ENCODE measurements at places on chromosomes 13 and 19.
A peak's percentile ranks its signal among the peaks of the same experiment; 100 is the strongest.

DNA sequence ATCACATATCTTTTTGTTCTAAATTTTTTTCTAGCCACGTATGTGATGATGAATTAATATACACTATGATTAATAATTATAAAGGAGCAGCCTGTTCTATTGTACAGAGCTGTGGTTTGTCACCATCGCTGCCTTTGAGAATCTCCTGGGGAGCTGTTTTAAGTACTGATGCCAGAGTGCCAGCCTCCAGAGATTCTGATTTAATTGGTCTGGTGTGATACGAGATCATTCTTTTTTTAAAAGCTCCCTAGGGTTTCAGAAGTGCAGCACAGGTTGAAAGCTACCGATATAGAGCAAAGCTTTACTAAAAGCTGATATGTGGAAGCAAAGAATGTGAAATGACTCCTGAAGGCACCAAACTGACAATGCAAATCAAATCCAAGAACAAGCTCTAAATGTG, 314.7 kb downstream of the ITGBL1 start:
- no peak for DNase-seq

GRCh38 chr19:7874076-7874896, at the start of gene PRR36:
PRR36 (minus strand) TSS chr19:7874390; CDS start chr19:7873689, 701 bp downstream.
- no peak for DNase-seq

- DNase-seq: peak; percentile 90
Observed at GRCh38 chr19:9075064-9075949, 11.6 kb upstream of the OR1M1 start.

- no peak for DNase-seq
Observed at GRCh38 chr13:53782488-53782961, 753.9 kb downstream of the OLFM4 start.

- DNase-seq: no peak
Observed at GRCh38 chr13:96672016-96672415, 322.3 kb downstream of the OXGR1 start.

- no peak for DNase-seq
Observed at GRCh38 chr13:27868641-27869435, 51.0 kb upstream of the PDX1 start.

DNA sequence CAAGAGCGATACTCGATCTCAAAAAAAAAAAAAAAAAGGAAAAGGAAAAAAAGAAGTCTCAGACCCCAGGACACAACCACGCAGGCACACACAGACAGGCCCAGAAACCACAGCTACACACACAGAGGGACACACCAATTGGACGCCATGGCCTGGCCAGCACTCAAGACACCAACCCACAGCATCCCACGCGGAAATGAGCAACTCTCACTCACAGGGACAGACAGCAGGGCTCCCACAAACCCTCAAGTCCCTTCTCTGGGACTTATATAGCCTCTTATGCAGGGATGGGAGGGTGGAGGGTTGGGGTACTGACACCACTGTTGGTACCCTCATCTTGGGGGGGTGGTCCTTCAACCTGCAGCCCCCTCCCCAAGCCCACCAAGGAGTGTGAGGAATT, 5.9 kb downstream of the NOTCH3 start:
- no peak for DNase-seq

DNA sequence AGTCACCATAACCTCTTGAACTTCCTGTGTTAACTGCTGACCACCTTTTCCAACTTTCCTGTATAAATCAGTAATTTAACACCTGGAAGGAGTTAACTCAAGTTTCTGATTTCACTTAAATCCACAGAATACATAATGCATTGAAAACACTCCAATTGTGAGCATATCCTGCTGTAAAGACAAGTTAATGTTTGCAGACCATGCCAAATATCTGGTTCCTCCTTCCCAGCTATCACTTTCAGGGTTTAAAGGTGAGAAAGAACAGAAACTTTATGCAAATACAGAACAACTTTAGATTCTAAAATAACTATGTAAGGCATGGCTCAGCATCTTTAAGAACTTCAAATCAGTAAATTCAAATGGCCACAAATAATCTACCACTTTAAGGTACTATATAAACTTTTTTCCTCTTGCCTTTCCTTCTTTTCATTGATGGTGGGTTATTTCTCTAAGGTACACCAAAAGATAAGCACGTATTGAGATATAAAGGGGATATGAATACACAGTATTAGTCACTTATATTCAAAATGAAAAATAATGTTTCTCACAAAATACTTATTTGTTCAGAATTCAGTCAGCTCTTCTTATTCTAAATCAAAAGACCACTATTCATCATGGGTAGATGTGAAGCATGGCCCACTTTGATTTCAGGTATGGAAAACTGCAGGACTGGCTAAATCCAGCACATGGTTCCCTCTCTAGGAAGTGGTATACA, 6.6 kb upstream of the TPTE2 start:
- DNase-seq: no peak

DNA sequence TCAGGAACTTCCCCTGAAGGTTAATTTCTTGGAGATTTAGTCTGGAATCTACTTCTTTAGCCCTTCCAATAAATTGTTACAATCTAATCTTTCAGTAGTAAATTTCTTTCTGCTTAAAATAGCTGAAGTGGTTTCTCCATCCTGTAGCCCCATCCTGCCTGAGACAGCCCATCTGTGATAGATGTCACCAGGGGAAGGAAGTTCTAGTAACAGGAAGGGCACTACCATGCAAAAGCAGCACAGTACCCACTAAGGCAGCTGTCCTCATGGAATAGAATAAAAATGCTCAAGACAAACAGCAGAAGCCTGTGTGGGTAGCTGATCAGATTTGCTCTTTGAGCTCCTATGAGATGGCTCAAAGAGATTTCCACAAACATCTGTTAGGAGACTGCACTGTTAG, 1036.5 kb downstream of the SLITRK5 start:
- no peak for DNase-seq

DNA sequence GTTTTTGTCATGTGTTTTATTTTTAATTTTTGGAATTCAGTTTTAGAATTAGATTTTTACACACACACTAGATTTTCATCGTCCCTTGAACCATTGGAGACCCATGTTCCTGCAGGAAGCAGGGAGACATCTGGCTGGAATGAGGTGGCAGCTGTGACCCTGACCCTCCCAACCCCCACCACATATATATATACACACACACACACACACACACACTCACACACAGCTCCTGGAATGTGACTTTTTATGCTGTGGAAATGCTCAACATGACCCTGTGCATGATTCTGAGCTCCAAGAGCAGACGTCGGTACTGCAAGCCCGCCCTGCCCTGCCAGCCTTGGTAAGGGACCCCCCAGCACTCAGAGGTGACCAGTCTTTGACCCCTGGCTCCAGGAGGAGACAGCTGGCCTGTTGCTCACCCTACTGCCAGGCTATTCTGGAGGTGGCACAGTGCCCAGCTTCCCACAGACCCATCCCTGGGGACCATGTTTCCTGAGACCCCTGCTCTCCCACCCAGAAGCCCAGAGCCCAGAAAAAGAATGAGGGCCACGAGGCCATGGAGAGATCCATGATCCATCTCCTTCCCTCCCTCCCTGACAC, 103.2 kb upstream of the VSTM2B start:
- no peak for DNase-seq

- DNase-seq: no peak
Observed at GRCh38 chr13:53545340-53545941, 516.8 kb downstream of the OLFM4 start.

DNA sequence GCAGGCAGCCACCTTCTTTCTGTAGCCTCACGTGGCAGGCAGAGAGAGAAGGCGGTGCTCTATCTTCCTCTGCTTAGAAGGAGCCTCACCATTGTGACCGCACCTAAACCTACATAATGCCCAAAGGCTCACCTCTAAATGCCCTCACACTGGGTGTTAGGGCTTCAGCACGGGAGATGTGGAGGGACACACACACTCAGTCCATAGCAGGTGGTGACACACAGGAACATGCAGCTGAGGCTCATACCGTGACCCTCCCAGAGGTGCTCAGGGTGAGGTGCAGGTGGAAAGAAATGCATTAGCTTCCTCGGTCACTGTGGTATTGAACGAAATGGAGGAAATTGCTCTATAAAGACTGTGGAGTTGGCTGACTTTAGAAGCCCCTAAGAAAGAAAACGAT, 37.7 kb upstream of the TUBGCP3 start:
- no peak for DNase-seq

- no peak for DNase-seq
Observed at GRCh38 chr19:50349277-50350057, 16.0 kb downstream of the NAPSA start.

DNA sequence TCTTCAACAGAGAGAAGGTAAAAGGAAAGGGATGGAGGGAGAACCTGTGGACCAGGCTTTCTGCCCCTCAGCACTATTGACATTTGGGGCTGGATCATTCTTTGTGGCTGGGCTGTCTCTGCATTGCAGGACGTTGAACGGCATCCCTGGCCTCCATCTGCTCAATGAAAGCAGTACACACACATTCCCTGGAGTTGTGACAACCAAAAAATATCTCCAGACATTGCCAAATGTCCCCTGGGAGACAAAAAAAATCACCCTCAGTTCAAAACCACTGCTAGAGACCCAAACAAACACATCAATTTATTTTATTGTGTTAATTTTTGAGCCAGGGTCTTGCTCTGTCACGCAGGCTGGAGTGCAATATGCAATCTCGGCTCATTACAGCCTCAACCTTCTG, 43.3 kb downstream of the INSR start:
- no peak for DNase-seq

GRCh38 chr13:45807520-45808099, 43.9 kb downstream of the SIAH3 start:
- DNase-seq: no peak

DNA sequence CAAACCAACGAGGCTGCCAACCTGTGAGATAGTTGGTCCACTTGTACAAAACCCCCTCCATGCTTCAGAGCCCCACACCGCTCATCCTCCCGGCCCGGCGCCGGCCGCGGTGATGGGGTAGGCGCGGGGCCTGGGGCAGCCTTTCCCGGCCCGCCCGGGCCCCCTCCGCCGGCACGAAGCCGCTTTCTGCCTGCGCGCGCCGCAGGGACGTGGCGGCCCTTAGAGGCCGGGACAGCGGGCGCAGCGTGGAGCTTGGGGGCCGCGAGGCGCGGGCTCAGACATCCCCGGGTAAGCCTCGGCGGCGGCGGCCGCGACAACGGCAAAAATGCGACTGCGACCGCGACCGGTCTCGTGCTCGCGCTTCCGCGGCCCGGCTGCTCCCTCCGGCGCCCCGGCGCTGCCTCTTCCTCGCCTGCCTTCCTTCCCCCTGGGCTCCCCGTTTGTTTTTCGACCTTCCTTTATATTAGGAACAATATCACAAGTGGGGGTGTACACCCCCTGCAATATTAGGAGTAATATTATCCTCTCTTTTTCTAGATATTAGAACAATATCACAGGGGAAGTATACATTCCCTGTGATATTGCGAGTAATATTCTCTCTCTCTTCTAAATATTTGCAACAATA, 53.9 kb upstream of the CEACAM21 start:
- no peak for DNase-seq

- no peak for DNase-seq
Observed at GRCh38 chr19:38745316-38745715, 1.0 kb upstream of the CAPN12 start.

GRCh38 chr13:24619282-24619681, 60.9 kb upstream of the ATP12A start:
- DNase-seq: no peak

DNA sequence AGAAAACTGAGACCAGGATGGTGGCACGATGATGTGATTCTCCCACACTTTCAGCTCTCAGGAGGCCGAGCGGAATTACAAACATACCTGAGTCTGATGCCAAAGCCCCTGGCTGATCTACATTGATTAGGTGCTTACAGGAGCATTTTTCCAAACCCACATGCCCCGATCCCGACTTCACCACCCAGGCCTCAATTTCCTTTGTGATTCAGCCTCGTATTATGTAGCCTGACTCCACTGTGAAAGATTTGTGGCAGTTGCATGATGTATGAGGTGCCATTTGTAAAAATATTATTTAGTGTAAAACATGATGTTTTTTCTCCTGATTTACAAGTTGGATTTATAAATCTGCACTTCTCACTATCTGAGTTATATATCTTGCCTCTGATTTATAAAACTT, 118.0 kb downstream of the TSHZ3 start:
- DNase-seq: no peak

GRCh38 chr13:75365724-75366173, 116.2 kb downstream of the TBC1D4 start:
- no peak for DNase-seq

DNA sequence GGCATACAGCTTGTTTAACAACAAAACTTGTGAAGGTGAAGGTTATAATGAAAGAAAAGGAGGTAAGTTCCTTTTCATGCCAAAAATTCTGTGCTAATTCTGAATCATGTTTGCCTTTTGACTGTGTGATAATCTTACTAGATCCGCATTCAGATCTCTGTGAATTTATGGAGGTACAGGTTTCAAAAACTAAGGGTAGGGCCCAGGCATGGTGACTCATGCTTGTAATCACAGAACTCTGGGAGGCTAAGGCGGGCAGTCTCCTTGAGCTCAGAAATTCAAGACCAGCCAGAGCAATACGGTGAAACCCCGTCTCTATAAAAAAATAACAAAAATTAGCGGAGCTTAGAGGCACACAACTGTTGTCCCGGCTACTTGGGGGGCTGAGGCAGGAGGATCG, 45.9 kb downstream of the PCDH9 start:
- DNase-seq: no peak

DNA sequence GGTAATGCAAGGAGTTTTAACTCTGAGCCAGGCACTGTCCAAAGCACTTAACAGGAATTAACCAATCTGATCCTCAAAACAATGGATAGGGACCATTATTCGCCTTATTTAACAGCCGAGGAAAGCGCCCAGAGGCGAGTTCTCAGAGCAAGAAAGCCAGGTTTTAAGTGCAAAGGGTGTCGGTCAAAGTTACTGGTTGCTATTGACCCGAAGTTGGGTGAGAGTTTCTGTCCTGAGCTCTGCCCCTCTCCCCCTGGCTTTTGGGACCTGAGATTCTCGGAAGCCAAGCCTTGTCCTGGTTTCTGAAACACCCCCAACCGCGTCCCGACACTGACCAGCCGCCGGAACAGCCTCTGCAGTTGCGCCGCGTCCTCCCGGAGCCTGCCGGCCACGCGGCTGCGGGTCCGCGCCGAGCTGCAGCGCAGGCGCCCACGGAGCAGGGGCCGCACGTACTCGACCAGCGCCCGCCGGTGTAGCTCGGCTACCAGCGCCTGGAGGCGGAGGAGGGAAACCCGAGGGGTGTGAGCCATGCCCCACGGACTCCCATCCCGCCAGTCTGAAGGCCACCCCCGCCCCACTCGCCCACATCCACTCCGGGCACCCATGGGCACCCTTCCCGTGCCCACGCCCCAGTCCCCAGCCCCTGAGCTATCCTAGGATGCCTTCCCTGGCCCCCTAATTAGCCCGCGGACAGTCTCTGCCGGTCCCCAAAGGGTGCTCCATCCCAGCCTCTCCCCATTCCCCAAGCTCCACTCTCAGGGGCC, 27.8 kb downstream of the EXOC3L2 start:
- DNase-seq: no peak

DNA sequence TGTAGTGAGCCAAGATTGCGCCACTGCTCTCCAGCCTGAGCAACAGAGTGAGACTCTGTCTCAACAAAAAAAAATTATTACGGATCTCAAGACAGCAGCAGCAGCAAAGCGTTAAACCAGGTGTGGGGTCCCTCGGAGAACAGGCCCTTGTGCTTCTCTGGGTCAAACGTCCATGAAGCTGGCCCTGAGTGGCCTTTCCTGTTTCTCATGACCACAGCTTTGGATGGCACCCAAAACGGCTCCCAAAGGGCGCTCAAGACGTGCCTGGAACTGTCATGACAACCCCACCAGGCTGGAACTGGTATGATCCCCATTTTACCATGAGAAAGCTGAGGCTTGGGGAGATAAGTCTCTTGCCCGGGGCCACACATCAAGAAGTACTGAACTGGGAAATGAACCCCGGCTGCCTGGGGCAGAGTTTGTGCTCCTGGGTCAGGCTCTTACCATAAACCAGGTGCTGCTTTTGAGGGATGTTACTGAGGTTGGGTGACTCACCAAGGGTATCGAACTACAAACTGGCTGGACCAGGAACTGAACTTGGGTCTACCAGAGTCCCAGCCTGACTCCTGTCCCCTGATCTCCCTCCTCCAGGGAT, 11.6 kb upstream of the SAMD1 start:
- no peak for DNase-seq
